Iris pigment epithelial cell (primary cell): ENCODE measurements at places on chromosomes 7 and 10.

DNA sequence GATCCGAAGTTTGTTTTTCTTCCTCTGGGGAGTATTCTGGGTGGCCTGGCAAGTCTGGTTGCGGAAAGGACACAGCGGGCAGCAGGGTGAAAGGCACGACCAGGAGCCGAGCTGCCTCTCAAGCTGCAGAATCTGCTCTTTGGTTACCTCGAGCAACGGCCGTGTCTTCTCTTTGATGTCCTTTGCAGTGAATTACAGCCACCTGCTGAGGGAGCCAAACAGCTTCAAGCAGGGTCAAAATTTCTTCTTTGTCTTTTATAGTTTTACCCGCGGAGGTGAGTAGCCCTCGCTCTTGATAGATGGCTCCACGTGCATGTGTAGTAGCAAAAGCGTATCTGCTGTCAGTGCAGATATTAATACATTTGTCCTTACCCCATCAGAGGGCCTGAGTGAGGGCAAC lies 177.3 kb upstream of the MBL2 start:
- no peak for DNase-seq

DNA sequence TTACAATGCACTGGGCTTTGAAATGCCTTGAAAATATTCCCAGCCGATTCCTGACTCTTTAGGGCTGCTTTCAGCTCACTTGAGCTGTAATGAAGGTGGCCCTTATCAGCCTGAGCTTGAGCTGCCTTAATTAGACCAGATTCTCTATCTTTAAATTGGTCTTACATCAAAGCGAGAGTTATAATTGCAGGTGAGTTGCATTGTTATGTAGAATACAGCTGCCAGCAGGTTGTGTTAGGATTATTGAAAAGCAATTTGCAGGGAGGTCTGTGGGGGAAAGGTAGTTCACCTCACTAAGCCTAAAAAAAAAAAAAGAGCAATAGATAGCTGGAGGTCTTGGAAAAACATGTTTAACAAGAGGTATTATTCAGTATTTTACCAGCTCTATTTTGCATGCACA lies 142.2 kb upstream of the HABP2 start:
- no peak for DNase-seq

GRCh38 chr7:23810099-23810498 lies 100.1 kb downstream of the STK31 start:
- no peak for DNase-seq

- no peak for DNase-seq
Observed at GRCh38 chr7:99733448-99733847, 1.5 kb downstream of the CYP3A7 start.

DNA sequence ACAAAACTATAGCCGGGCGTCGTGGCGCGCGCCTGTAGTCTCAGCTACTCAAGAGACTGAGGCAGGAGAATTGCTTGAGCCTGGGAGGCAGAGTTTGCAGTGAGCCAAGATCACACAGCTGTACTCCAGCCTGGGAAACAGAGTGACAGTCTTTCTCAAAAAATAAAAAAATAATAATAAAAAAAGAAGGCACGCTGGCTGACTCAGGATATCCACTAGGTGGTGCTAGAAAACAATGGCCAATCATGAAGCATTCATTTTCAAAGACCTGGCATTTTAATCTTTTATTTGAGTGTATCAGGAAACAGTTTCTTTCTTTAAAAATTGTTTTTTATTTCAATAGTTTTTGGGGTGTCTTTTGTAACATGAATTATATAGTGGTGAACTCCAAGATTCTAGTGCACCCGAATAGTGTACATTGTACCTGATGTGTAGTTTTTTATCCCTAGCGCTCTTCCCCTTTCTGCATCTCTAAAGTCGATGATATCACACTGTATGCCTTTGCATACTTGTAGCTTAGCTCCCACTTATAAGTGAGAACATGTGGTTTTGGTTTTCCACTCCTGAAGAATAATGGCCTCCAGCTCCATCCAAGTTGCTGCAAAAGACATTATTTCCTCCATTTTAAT lies 88.6 kb downstream of the LYZL1 start:
- peak; percentile 26 for DNase-seq

DNA sequence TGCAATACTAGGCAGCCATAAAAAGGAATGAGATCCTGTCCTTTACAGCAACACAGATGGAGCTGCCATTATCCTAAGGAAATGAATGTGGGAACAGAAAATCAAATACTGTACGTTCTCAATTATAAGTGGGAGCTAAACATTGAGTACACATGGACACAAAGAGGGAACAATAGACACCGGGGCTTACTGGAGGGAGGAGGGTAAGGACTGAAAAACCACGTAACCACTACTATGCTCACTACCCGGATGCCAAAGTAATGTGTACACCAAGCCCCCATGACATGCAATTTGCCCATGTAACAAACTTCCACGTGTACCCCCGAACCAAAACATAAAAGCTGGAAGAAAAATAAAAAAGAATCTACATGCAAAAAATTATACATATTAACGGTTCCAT lies 587.0 kb downstream of the PARD3 start:
- no peak for DNase-seq

DNA sequence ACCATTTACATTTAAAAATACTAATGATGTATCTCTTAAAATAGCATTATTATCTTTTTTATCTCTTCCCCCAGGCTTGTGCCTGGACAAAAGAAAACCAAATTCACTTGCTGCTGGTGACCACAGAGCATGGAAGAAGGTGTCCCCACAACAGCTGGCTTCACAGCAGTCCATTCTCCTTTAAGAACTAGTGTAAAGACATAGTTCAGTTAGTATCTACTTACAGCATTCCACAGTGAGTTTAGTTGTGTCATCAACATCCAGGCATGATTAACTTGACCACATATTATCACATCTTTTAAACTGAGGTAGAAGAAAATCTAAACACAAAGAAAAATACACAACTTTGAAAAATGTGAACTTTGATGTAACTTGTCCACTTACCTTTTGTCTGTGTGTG lies 55.0 kb downstream of the LRRC17 start:
- DNase-seq, result peak; percentile 83

GRCh38 chr7:7159063-7159658 lies 23.2 kb upstream of the C1GALT1 start:
- DNase-seq, result no peak

GRCh38 chr10:10551596-10552301 lies 465.9 kb upstream of the CELF2 start:
- DNase-seq, result no peak

GRCh38 chr7:154953006-154953684 lies 49.8 kb downstream of the PAXIP1 start:
- DNase-seq, result peak; percentile 35

GRCh38 chr7:84985073-84985784 lies 201.6 kb downstream of the SEMA3D start:
- peak; percentile 41 for DNase-seq

GRCh38 chr7:70645876-70646351 lies 486.0 kb upstream of the GALNT17 start:
- DNase-seq, result no peak

DNA sequence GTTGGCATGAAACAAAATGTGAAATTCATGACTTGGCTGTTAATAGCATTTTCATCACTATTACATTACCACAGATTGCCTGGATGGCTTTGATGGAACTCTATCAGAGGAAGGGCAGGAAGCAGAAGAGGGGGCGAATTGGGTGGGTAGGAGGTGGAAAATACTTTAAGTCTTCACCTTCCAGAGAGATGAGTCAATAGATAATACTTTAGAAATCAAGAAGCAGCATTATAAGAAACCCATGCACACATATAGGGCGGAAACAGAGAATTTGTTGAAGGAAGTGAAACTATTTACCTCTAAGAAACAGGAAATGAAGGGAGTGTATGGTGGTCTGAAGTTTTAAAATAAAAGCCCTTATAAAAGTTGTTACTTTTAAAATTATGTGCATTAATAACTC lies 152.1 kb upstream of the TARP start:
- DNase-seq, result no peak

DNA sequence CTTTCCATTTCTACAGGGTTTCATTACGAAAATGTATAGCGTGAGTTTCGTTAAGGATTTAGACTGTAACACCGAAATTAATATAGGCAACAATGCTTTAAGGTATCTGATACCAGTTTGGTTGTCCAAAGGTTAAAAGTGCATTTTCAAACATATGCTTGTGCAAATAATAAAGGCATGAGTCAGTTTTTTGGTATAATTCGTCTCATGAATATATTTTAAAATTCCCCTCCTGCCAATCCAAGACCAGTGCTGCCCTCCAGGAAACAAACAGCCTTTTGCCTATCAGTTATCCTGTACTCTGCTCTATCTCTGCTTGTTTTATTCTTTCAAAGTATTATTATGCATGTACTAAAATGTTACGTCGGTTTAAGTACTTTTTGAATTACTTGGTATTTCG lies 2.0 kb downstream of the LCOR start:
- peak; percentile 49 for DNase-seq
